Airway epithelial cell (primary cell): ENCODE measurements at places on chromosomes 4 and X. TPM values are rescaled to one million over a fixed set of nuclear protein-coding genes. Genes with fewer than 3 reads are reported as not detected.

Gene MID2
- 8.1 and 10.8 TPM in 2 replicates for total RNA-seq

Gene GIMD1
- total RNA-seq: not detected in 2 replicates

Gene SYP
- total RNA-seq: 0.14 and 0.51 TPM in 2 replicates

Gene RPS6KA6
- 1.7 and 3.8 TPM in 2 replicates for total RNA-seq

Gene DDIT4L
- total RNA-seq: 0.07 and 0.14 TPM in 2 replicates

Gene ETDA
- not detected in 2 replicates for total RNA-seq

Gene GYPB
- total RNA-seq: not detected in 2 replicates

Gene TKTL1
- total RNA-seq: not detected in 2 replicates

Gene PPA2
- total RNA-seq: 138 and 148 TPM in 2 replicates

Gene FDCSP
- not detected in 2 replicates for total RNA-seq

Gene PPP1R2C
- total RNA-seq: not detected in 2 replicates

Gene NKX6-1
- total RNA-seq: not detected in 2 replicates

Gene SLC10A4
- total RNA-seq: not detected in 2 replicates

Gene CTPS2
- total RNA-seq: 9.3 and 11.4 TPM in 2 replicates

Gene DMP1
- not detected in 2 replicates for total RNA-seq

Gene ZNF41
- total RNA-seq: 3.9 and 7.4 TPM in 2 replicates

Gene SHROOM3
- total RNA-seq: 16.8 and 22.2 TPM in 2 replicates
